ENCODE measurements at places on chromosomes 2 and 18.

GRCh38 chr2:236665101-236665500, 95.5 kb downstream of the ACKR3 start:
- DNase-seq = no peak

- DNase-seq = no peak
Observed at GRCh38 chr2:6410313-6410712, 455.4 kb downstream of the CMPK2 start.

GRCh38 chr2:95002498-95002897, 23.0 kb upstream of the MAL start:
- no peak for DNase-seq

DNA sequence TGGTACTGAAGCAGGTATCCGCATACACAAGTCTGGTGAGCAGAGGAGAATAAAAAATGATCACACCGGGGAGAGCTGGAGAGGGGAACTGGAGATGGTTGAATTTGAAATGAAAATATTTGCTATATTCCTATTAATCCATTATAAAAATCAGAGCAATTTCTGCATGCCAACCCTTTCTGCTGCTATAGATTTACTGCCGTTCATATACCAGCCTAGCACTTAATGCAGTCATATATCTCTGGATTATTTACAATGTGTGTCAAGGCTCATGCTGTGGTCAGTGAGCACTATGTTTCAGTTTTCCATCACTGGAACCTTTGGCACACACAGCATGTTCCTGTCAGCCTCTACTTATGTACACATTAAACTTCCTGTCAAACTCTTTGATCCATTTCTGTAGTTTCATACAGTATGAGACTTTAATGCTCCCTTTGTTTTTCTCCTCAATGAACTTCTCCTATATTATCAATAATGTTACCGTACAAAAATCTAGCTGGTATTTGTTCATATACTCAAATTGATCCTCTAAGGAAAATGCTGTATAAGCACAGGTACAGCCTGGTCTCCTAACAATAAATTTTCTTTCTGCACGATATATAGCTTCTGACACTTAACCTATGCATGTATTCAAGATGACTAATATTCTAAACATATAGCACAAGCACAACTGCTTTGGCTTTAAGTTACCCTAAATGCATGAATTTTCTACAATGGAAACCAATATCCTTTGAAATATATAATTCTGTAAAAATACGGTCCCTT, 36.7 kb downstream of the FANCL start:
- no peak for DNase-seq

- DNase-seq = no peak
Observed at GRCh38 chr2:101752716-101753616, 55.5 kb downstream of the MAP4K4 start.

GRCh38 chr2:178403671-178404306, 47.2 kb downstream of the PRKRA start:
- DNase-seq = no peak

DNA sequence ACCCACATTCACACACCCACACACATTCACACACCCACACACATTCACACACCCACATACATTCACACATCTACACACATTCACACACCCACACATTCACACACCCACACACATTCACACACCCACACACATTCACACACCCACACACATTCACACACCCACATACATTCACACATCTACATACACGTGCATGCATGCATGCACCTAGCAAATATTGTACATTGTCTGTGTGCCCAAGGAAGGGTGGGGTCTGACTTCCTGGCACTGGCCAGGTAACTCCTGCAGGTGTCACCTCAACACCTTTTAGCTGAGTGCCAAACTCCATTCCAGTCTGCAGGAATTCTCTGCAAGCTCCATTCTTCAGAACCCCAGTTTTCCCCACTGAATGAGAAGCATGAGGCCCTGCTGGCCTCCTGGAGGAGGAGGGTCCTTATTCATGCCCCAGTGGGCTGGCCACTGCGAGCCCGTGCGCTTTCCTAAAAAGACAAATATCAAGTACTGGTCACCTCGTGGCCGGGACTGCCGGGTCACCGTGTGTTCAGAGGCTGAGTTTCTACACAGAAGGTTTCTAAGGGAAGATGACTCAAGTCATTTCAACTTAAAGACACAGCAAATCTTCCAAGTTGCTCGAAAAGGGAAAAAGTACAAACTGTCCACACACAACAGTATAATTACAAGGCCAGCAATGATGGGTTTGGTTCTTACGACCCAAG, 131.5 kb downstream of the HDAC4 start:
- no peak for DNase-seq

GRCh38 chr2:187851955-187852561, 297.8 kb upstream of the TFPI start:
- no peak for DNase-seq

DNA sequence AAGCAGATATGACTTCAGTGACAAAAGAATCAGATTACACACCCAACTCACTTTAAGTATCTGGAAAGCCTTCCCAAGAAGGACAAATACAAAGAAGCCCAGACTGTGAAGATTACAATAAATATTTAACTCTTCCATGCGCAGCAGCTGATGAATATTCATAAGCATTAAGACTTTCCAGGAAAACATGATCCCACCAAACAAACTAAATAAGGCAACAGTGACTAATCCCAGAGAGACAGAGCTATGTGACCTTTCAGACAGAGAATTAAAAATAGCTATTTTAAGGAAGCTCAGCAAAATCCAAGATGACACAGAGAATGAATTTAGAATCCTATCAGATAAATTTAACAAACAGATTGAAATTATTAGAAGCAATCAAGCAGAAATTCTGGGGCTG, 108.2 kb upstream of the UBE2E3 start:
- peak; percentile 12 for DNase-seq

GRCh38 chr2:224922142-224922727, 120.0 kb downstream of the DOCK10 start:
- no peak for DNase-seq

DNA sequence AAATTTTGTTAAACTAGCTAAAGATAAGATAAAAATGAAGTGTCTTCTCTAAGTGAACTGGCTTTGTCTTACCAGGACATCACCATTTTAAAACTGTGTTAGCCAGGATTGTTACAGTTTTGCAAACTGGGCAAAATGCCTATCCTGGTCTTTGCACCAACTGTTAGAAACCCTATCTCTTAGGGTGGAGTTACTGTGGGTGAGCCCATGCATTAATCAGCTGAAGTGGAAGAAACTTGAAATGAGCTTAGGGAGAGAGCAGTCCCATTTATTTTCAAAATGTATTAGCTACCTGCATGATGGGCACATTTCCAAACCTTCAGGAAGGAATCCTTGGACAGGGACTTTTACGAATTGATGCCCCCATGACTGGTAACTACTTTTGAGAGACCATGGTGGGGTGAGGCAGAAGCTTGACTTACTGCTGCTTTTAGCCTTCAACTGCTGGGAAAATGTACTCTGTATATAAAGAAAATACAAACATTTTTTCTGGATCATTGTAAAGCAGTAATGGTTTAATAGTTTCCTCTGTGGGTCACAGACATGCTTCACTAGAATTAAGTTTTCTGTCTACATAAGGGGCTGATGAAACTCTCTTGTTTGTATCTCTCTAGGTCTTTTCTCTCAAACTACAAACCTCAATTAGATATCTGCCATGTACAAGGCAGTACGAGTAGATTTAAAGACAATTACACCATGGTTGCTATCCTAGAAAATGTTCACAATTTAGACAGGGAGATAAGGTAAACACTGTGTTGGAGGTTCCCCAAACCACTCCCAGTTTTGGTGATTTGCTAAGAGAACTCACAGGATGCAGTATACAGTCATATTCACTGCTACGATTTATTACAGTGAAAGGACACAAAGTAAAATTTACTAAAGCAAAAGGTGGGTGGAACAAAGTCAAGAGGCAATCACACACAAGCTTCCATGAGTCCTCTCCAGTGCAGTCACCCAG, 321.4 kb upstream of the MMADHC start:
- DNase-seq = no peak

DNA sequence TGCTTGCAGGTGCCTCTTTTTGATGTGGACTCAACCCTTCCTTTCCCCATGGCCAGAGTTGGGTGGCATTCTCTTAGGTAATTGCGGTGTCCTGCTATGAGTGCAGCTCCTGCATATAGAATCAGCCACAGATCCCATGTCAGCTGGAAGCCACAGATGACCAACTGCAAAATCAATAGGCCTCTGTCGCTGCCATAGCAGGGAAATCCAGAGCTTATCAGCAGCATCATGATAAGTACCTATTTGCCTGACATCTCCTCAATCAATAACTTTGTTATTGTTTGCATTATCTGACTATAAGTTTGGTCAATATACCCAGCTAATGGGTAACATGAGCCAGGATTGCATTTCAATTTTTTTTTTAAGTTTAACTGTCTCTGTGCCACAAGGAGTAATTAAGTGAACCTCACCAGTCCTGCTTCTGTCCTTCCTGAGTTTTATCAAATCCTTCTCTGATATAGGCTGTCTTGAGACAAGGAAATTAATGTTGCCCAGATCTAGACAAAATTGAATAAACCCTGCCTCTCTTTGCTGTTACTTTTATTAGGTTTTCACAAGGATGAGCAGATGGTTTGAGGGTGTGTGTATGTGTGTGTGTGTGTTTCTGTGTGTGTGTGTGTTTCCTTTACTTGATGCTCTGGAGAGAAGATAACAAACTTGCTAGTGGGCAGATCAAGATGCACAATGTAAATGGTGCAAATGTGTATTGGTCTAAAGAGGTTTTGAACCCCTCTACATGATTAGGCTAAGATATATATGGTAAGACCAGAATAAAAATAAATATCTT, 59.6 kb upstream of the CREB1 start:
- DNase-seq = no peak

GRCh38 chr2:3738454-3738853, 35.1 kb downstream of the DCDC2C start:
- no peak for DNase-seq

DNA sequence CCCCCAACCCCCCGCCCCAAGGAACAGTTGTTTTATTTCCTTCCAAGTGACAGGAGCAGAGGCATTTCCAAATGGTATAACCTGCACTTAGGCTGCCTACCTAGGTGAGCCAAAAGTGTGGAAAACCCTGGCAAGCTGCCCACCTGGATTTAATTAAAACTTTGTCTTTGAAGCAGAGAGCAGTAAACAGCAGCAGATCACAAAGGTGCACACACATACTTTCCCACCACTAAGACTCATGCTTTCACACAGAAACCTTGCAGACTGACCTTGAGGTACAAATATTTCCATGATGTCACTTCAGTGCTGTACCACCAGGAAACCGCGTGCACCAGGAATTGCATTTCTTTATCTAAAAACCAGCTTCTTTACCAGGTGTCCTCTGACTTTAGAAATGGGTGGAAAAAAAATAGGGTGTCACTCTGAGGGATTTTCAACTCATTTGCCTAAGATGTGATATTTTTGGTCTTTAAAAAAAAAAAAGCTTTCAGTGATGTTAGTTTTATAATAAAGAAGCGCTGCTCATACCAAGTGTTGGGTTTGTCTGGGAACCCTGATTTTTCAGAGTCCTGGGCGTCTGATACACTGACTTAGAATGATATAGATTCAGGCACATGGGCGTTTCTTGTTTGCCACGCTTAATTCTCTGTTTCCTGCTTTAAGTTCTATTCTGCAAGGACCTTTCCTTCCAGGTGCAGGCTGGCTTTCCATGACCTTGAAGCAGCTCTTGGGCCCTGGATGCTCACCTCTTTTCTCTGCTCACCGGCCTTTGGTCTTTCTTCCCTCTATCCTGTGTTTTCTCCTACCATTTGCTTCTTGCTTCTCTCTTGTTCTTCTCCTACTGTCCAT, 70.7 kb upstream of the BCL2L11 start:
- no peak for DNase-seq

- no peak for DNase-seq
Observed at GRCh38 chr18:23356424-23356823, 96.7 kb upstream of the RIOK3 start.

GRCh38 chr2:9380702-9381628, 42.4 kb downstream of the ITGB1BP1 start:
- peak; percentile 88 for DNase-seq

DNA sequence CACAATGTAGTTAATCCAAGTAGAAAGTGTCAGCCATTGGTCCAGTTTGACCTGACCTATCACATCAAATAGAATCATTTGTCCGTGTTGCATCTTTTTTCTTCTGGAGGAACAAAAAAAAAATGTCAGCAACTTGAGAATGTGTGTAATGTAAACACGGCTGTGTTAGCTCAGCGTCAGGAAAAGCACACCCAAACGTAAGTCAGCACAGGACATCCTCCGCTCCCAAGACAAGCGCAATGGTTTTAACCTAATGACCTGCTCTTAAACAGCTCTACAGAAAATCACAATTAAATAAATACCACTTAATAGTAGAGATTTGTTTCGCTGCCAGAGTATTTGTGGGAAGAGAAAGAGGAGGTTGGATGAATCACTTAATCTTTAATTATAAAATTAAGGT, 59.4 kb downstream of the OSR1 start:
- DNase-seq = no peak

DNA sequence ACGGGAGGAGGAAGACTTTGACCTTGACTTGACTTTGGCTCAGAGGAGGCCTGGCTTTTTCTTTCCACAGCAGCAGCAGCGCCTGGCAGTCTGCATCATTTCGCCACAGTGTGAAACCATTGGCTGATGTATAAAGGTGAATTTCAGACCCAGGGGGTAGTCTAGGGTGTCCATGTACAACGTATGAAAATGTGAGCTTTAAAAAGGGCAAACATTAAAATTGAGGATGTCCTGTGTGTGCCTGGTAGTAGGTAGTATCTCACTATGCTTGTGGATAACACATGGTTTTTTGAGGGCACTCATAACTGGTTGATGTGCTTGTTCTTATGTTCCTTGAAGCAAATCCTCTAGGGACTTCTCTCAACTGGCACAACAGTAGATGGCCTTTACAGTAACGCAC, 86.1 kb downstream of the LPIN1 start:
- DNase-seq = no peak

- no peak for DNase-seq
Observed at GRCh38 chr18:42290318-42291307, 335.6 kb downstream of the PIK3C3 start.

- no peak for DNase-seq
Observed at GRCh38 chr2:118320658-118321057, 232.4 kb downstream of the INSIG2 start.

DNA sequence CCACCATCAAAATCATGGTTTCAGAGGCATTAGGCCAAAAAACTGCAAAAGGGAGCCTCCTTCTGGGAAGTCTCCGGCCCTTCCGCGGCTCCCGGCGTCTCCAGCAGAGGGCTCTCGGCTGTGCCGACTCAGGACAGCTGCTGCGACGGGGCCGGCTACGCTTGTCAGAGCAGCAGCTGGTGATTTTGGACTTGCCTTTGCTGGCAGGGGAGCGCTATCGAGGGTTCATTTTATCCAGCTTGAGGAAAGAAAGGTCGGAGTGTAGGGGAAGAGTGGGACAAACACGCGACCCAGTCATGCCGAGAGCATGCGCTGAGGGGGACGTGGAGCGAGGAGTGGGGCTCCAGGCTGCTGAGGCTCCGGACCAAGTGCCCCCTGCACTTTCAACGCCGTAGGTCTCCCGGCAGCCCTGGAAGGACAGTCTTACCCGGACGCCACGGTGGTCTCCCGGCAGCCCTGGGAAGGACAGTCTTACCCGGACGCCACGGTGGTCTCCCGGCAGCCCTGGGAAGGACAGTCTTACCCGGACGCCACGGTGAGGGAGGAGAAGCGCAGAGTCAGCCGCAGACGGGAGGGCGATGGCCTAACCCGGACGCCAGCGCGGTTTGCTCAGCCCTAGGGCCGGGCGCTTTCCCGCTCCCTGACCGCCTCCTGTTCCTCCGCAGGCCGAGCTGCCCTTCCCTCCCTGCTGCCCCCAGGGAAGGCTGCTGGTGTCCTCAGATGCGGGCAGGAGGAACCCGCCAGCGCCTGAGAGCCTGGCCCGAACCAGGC, 21.7 kb downstream of the DDX18 start:
- DNase-seq = peak; percentile 69

All from GM04504 (cell line).